ENCODE measurements at places on chromosomes 16 and 17.

DNA sequence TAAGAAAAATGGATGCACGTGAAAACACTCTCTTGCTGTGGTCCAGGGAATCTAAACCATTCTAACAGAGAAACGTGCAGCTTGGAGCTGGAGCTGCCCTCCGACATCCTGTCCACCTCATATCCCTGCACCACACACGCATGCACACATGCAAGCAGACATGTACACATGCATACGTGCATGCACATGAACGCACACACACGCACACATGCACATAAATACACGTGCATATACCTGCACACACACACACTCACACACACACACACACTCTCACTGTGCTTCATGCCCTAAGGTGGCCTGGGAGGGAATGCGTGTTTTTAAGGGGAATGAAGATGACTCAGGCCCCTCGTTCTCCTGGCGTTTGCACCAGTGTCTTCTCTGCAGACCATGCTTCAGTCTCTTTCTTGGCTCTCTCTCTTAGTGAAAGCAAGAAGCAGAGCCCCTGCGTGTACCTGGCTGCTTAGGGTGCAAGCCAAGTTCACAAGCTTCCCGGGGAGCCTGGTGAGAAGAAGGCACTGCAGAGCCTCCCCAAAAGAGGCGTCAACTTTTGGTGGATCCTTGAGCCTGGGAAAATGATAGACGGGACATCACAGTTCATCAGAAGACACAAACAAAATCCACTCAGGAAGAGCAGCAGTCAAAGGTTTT is 72.8 kb downstream of the GOSR1 start:
- DNase-seq, result no peak

DNA sequence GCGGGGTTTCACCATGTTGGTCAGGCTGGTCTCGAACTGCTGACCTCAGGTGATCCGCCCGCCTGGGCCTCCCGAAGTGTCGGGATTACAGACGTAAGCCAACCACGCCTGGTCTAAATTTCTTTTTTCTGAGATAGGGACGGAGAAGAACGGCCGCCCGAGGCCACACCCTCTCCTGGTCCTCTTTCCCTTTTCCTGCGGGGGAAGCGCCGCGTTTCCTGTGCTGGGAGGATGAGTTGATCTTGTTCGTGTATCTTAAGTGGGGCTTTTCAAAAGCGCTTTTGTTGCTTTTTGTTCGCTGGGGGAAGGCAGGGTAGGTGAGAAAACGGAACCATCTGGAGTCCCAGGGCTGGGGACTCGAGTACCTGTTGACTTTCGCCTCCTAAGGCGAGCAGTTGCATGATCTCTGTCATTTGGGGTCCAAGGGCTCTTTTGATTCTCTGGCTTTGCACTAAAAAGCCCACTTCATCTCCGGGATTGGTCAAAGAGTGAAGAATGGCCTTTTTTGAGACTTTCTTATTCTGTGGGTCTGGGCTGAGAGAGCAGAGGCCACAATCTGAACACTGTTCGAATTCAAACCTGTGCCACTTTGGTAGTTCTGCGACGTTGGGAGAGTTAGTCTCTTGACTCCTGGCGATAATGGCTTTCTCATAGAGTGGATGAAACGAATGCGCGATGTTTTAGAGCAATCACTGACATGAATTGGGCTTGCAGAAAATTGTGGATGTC is 1.3 kb downstream of the FUS start:
- peak; percentile 48 for DNase-seq

DNA sequence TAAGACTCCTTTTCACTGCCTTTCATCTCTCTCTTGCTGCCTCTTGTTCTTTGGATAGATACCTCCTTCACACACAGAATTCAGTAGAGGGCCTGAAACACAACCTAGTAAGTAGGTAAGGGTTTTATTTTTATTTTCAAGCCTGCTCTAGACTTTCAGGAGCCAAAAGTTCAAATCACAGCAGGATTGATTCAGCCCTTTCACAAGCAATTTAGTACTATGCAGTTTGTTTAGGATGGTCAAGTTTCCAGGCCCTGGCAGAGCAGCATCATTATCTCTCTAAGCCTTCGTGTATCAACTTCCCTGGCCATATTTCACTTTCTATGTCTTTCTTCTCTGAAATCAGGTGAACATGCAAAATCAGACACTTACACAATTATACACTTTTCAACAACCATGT is 148.8 kb upstream of the CORO6 start:
- no peak for DNase-seq

DNA sequence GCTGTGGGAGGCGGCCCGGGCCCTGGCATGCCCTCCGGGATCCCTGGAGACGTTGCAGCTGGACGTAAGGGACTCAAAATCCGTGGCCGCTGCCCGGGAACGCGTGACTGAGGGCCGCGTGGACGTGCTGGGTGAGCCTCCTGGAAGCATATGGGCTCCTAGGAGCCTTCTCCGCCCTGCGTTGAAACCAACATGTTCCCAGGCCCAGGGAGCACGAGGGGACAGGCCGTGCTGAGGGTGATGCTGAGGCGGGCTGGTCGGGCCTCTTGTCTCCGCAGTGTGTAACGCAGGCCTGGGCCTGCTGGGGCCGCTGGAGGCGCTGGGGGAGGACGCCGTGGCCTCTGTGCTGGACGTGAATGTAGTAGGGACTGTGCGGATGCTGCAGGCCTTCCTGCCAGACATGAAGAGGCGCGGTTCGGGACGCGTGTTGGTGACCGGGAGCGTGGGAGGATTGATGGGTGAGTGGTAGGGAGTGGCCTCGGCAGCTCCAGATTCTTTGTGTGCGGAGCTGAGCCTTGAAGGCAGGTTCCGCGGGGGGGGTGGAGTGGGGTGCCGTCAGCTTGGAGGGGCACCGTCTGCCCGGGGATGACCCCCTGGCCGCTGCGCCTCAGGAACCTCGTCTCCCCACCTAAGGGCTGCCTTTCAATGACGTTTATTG is 567 bp downstream of the HSD17B1 start:
- DNase-seq, result peak; percentile 48

GRCh38 chr17:55037828-55038227 is 69.3 kb downstream of the STXBP4 start:
- DNase-seq, result no peak

- no peak for DNase-seq
Observed at GRCh38 chr17:3986270-3986938, 22.2 kb upstream of the ATP2A3 start.

- no peak for DNase-seq
Observed at GRCh38 chr16:12672986-12673385, 130.7 kb downstream of the CPPED1 start.

DNA sequence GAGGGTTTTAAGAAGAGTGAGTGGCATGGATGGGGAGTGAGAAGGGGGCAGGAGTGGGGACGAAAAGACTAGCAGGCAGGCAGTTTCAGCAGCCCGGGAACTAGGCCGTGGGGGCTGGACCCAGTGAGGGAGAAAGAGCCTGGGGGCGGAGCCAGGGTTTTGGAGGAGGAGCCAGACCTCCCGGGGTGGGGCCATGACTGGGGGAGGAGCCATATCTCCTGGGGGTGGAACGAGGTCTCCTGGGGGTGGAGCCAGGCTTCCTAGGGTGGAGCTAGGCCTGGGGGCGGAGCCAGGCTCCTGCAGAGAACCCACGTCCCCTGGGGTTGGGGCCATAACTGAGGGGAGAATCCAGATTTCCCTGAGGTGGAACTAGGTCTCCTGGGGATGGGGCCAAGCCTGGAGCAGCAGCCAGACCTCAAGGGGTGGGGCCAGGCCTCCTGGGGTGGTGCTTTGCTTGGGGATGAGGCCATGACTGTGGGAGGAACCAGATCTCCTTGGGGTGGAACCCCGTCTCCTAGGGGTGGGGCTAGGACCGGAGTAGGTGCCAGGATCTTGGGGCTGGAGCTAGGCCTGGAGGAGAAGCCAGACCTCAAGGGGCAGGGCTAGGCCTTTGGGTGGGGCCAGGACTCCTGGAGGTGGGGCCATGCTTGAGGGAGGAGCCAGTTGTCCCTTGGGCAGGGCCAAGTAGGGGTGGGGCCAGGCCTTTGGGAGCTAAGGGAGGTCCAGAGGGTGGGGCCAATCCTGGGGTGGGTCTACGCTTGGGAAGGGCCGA is 41.7 kb upstream of the JPH3 start:
- no peak for DNase-seq

- no peak for DNase-seq
Observed at GRCh38 chr17:42904110-42904469, 3.5 kb downstream of the G6PC1 start.

DNA sequence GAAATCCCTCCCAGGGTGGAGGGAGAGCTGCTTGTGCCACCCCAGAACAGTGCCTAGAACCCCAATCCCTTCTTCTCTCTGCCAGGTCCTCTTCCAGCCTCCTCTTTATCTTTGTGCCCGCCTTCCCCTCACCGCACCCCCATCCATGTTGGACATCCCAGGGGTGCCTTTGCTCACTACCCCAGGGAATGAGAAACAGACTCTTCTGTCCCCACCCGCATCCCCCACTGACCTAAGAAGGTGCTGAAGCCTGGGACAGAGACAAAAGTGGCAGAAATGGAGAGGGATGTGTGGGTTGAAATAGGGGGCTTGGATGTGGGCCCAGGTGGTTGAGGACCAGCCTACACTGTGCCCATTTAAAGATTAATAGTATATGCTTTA is 17.0 kb downstream of the ALOX15B start:
- DNase-seq, result no peak

DNA sequence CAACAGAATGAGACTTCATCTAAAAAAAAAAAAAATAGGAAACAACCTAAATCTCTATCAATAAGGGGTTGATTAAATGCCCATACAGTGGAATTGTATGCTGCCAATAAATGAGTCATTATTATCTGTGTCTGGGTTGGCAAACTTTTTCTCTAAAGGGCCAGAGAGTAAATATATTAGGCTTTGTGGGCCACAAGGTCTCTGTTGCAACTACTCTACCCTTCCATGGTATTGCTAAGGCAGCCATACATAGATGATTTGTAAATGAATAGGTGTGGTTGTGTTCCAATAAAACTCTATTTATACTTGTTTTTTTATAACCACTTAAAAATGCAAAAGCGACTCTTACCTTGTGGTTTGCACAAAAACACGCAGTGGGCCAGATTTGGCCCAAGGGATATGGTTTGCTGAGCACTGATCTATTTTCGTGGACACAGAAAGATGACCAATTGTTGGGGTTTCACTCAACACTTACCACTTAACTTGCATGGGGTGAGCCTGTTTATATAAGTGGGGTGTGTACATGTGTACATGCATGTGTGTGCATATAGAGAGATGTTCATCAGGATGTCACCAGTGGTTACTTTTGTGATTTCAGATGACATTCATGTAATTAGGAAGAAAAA is 12.4 kb upstream of the IL4R start:
- no peak for DNase-seq

DNA sequence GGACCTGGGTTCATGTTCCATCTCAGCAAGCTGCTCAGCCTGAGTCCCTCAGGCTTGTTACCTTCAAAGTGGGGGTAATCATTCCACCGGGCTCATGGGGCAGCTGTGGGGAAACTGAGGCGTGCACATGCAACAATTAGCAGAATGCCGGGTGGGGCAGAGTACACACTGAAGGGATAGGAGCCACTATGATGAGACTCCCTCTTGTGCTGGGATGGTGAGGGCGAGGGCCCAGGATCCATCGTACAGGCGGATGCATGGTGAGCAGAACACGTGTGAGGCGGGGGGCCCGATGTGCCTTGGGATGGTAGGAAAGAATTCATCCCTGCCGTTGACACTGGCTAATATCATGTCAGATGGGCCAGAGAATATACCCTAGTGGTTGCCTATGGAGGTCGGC is 25.5 kb upstream of the MAP3K14 start:
- no peak for DNase-seq

GRCh38 chr17:64630309-64631223 is 31.5 kb downstream of the SMURF2 start:
- no peak for DNase-seq

DNA sequence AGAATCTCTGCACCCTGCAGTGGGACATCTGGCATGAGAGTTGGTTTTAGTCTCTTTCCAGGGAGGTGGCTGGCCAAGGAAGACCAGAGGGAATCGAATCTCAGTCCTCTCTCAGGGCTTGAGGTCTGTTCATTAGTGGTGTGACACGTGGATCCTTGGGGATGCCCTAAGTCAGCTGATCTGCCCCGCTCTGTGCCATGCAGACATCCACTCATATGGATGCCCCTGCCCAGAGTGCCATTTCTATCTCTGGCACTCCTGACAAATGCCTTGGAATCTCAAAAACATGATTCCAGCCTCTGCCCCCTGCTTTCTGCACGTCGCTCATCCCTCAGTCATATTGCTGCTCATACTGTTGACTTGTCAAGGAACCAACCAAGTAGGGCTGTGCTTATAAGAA is 38.8 kb downstream of the WSCD1 start:
- DNase-seq, result no peak

GRCh38 chr16:82652826-82653225 is 26.1 kb downstream of the CDH13 start:
- DNase-seq, result no peak

- peak; percentile 99 for DNase-seq
Observed at GRCh38 chr17:73308017-73308823, 3.6 kb downstream of the CDC42EP4 start.

GRCh38 chr17:55601874-55602364 is 90.7 kb upstream of the SMIM36 start:
- DNase-seq, result peak; percentile 72

DNA sequence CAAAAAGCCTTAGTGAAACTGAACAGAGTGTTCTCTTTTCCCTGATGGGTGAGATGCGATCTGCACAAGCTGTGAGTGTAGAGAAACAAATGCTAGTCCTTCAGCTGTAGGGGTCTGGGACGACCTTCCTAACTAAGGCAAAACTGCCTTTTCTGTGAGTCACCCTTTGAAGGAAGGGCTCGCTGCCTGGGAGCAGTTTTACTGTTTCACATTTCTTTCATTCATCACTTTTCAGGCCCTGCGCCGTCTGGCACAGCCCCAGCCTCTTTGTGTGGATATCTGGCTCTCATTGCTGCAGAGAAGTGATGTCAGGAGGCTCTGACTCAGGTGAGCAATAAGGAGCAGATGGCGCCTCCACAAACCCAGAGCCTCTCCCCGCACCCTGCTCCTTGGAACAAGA is 57.4 kb downstream of the HS3ST3A1 start:
- peak; percentile 98 for DNase-seq

DNA sequence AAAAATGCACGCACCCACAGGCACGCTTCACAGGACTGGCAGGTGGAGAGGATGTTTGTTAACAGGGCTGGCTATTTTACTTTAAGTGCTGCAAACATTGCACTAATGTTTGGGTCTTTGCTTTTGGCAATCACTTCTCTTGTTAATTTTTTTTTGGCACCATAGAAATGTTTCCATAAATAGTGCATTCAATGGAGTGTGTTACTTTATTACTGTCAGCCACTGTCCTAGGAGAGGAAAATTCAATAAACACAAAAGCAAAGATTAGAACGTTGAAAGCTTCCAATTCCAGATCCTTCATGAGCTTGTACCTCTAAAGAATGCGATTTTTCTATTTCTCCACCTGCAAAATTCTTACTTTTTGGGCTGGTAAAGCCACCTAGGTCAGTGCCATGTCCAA is 743.5 kb downstream of the WWOX start:
- no peak for DNase-seq

Data from amniotic epithelial cell (primary cell).